ENCODE measurements at places on chromosomes 3 and 15.
A peak's percentile ranks its signal among the peaks of the same experiment; 100 is the strongest.

DNA sequence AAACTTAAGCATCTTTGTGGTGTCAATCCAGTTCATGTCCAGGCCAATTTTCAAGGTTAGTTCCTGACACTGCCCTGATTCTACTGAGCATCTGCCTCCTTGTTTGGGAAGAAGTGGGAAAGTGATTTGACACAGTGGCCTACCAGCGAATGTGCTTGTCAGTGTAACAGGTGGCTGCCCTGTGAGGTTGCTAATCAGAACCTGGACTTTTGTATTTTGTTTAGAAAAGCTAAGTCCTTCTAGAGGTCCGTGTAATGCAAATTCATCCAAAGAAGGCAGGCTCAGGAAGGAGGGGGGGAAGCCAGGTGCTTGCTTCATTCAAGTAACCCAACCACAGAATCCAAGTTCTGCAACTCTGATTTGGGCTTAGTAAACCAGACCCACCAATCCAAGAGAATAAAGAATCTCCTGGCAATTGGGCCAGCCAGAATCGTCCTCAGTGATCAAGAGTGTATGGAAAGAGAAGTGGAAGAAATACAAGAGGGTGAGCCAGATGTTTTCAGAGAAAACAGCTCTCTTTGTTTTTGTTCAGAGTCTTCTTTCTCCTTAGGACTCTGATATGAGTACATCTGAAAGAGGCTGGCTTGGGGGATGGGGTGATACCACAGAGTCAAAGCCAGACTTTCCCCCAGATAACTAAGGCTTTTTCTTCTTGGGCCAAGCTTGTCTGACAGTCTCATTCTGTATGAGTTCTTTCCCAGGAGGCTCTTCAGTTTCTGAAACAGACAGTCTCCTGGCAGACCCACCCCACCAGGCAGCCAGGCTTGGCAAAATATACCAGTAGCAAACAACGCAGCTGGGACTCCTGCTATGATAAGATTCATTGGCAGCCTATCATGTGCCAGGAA lies 508.9 kb upstream of the TBL1XR1 start:
- H3K27ac ChIP-seq = peak overlapping the region; percentile 7
- H3K36me3 ChIP-seq = no peaks in the 10 kb centered on the region
- DNase-seq = peak; percentile 52

DNA sequence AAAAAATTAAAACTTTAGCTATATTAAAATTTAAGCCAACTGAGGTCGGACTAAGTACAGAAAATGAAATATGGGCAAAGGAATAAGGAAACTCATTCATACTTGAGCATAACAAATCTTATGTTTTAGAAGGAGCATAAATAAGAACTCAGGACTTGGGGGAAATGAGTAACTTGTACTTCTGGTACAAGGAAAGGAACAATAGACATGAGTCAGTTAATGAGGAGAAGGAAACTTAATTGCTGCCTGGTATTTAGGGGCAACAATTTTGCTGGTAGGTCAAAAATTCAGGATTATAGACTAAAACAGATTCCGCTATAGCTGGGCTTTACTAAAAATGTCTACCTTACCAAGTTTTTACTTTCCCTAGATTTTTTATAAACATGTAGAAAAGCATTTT lies 113.1 kb downstream of the MYO5A start:
- no peaks in the 10 kb centered on the region for H3K36me3 ChIP-seq
- H3K27me3 ChIP-seq = no peaks in the 10 kb centered on the region
- no peak overlapping the region for H3K4me3 ChIP-seq

DNA sequence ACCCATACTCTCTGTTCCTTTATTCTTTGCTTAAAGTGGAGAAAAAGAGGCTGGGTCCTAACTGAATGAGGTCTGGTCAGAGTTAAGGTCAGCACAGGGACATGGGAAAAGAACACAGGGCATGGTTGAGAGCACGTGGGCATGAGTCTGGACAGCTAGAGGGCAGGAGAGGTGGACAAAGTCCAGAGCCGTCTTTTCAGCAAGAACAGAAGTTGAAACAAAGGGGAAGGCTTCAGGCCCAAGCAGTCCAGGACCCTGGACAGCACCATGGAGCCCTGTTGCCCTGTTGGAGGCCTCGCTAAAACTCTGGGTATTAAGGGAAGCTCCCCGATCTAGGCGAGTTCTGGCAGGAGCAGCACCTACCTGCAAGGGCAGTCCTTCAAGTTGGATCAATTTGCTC lies 50.7 kb downstream of the XYLB start:
- H3K36me3 ChIP-seq = peaks cover 9% of the 10 kb centered on the region
- no peak overlapping the region for H3K27ac ChIP-seq
- H3K4me1 ChIP-seq = no peaks in the 10 kb centered on the region
- no peaks in the 10 kb centered on the region for H3K27me3 ChIP-seq
- peak; percentile 33 for DNase-seq

- no peak overlapping the region for H3K4me3 ChIP-seq
- H3K27ac ChIP-seq = no peak overlapping the region
- no peaks in the 10 kb centered on the region for H3K27me3 ChIP-seq
- peak; percentile 31 for DNase-seq
Observed at GRCh38 chr15:44812029-44812517, 75.7 kb downstream of the TRIM69 start.

- no peak overlapping the region for H3K27ac ChIP-seq
- H3K36me3 ChIP-seq = no peaks in the 10 kb centered on the region
- no peaks in the 10 kb centered on the region for H3K4me1 ChIP-seq
Observed at GRCh38 chr15:50953302-50953701, 44.8 kb downstream of the AP4E1 start.

GRCh38 chr3:59655418-59656015 lies 605.7 kb upstream of the CFAP20DC start:
- H3K27ac ChIP-seq = no peak overlapping the region
- no peaks in the 10 kb centered on the region for H3K4me1 ChIP-seq
- H3K4me3 ChIP-seq = no peak overlapping the region
- no peaks in the 10 kb centered on the region for H3K36me3 ChIP-seq
- H3K27me3 ChIP-seq = no peaks in the 10 kb centered on the region

GRCh38 chr3:100087198-100087597 lies 27.1 kb downstream of the FILIP1L start:
- no peak overlapping the region for H3K27ac ChIP-seq
- H3K27me3 ChIP-seq = no peaks in the 10 kb centered on the region
- H3K36me3 ChIP-seq = no peaks in the 10 kb centered on the region
- H3K4me1 ChIP-seq = peaks cover 32% of the 10 kb centered on the region
- DNase-seq = no peak

DNA sequence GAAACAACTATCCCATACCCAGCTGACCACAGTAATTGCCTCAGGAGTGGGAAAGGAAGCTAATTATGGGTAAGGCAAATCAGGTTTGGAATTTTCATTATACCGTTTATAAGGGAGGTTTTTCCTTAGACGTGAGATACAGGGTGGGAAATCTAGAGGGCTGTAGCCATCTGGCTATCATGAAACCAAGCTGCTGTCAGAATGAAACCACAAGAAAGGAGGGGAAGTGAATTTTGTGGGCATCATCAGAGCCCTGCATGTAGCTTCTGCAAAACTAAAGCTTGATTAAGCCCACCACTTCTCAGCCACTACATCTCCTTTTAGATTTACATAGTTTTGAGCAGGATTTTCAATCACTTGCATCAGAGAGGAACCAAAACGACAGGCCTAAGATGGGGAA lies 893.5 kb downstream of the TUSC7 start:
- H3K4me3 ChIP-seq = no peak overlapping the region
- H3K27ac ChIP-seq = no peak overlapping the region
- no peak for DNase-seq
- no peaks in the 10 kb centered on the region for H3K36me3 ChIP-seq

GRCh38 chr3:172126741-172127140 lies 87.4 kb downstream of the FNDC3B start:
- no peaks in the 10 kb centered on the region for H3K27me3 ChIP-seq
- H3K36me3 ChIP-seq = no peaks in the 10 kb centered on the region
- H3K4me1 ChIP-seq = peaks cover 58% of the 10 kb centered on the region

DNA sequence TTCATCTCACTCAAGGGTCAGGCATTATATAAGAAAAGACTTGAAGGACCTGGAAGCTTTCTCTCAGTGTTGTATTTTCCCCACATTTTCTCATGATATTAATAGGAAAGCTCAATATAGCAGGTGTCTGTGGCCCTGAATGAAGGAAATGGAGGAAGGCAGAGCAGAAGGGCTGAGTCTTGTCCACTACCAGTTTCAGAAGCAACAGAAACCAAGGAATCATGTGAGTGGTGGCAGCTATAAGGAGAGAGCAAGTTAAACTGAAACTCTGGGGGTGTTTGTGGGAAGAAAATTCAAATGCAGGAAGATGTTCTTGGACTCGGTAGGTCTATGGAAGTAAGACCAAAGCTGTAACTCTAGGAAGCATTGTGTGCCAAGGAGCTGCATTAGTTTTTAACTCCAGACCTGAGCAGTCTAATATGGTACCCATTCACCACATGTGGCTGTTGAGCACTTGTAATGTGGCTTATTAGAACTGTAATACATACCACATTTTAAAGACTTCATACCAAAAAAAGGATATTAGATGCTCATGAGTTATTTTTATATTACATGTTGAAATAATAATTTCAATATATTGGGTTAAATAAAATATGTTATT lies 278.8 kb upstream of the GADL1 start:
- H3K36me3 ChIP-seq = no peaks in the 10 kb centered on the region
- DNase-seq = no peak
- no peak overlapping the region for H3K4me3 ChIP-seq
- no peak overlapping the region for H3K27ac ChIP-seq

DNA sequence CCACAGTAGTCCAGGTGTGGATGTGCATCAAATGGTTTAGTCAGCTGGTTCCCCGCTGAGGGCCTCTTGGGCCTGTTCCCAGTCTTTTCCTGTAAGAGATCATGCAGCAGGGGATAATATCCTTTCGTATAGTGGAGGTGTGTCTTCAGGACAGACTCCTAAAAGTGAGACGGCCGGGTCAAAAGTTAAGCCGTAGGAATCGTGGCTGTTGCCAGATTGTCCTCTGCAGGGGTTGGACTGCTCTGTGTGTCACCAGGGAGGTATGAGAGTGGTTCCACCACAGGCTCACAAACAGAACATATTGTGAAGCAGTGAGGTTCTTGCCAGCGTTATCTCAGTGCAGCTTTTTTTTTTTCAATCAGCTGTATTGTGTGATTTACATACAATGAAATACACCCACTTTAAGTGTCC lies 95.0 kb downstream of the VGLL4 start:
- no peaks in the 10 kb centered on the region for H3K27me3 ChIP-seq
- DNase-seq = peak; percentile 50
- no peak overlapping the region for H3K4me3 ChIP-seq
- H3K36me3 ChIP-seq = no peaks in the 10 kb centered on the region

- peak overlapping the region; percentile 92 for H3K27ac ChIP-seq
- peak overlapping the region; percentile 84 for H3K4me3 ChIP-seq
- peak; percentile 84 for DNase-seq
- peaks cover 16% of the 10 kb centered on the region for H3K4me1 ChIP-seq
- H3K36me3 ChIP-seq = peaks cover 27% of the 10 kb centered on the region
- H3K27me3 ChIP-seq = no peaks in the 10 kb centered on the region
Observed at GRCh38 chr15:90902040-90902839, 862 bp upstream of the MAN2A2 start.

DNA sequence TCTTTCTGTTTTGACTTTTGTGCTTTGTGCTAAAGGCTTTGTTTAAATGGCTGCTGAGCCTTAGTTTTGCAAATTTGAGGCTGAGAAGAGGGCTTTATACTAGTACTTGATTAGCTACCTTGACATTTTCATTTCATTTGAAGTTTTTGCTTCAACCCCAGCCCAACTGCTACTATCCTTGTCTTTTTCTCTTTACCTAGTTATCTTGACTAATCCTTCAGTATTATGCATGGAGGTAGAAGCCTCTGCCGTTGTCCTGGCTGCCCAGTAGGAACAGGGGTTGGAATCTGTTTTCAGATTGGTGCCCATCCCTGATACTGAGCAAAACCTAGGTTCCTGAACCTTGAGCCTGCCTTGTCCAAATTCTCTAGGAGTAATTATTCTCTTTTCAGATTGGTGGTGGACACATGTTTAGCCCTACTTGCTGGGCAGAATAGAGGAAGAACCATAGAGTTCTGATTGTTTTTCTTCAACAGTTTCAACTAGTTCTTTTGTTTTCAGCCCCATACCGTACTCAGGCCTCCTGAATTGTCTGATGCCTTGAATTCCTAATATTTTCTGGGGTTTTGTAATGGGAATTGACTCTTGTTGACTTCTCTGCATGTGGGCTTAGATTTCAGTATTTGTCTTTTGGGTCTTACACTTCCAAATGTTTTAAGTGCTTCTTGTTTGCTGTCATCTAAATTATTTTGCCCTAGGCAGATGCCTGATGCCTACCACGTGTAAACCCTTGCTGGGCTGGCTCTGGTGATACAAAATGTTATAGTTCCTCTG lies 143.2 kb downstream of the DOCK3 start:
- H3K27ac ChIP-seq = no peak overlapping the region
- no peaks in the 10 kb centered on the region for H3K27me3 ChIP-seq
- no peaks in the 10 kb centered on the region for H3K4me1 ChIP-seq
- no peak overlapping the region for H3K4me3 ChIP-seq
- H3K36me3 ChIP-seq = no peaks in the 10 kb centered on the region

- no peak overlapping the region for H3K4me3 ChIP-seq
- no peak for DNase-seq
- no peaks in the 10 kb centered on the region for H3K27me3 ChIP-seq
- H3K27ac ChIP-seq = no peak overlapping the region
- H3K36me3 ChIP-seq = no peaks in the 10 kb centered on the region
Observed at GRCh38 chr3:13040361-13041074, 32.7 kb downstream of the IQSEC1 start.

DNA sequence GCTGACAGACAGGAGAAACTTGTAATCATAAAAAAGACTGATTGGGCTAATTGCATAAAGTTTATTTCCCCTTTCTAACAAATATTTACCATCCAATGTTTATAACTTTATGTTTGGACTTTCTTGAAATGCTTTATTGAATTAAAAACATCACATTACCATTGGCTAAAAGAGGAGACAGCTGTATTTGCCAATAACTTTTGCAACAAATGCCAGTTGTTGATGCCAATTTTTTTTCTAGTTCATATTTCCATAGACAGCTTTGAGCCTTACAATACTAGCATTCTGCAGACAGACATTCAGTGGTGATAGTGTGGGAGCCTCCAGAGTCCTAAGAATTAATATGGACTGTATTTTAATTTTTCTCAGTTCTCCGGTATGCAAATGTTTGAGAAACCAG lies 198.4 kb downstream of the ADAMTS17 start:
- no peaks in the 10 kb centered on the region for H3K36me3 ChIP-seq
- H3K4me1 ChIP-seq = no peaks in the 10 kb centered on the region
- H3K27ac ChIP-seq = no peak overlapping the region
- DNase-seq = no peak
- no peak overlapping the region for H3K4me3 ChIP-seq

- peaks cover 53% of the 10 kb centered on the region for H3K4me1 ChIP-seq
- no peaks in the 10 kb centered on the region for H3K27me3 ChIP-seq
- no peak overlapping the region for H3K4me3 ChIP-seq
- H3K36me3 ChIP-seq = peaks cover 64% of the 10 kb centered on the region
- H3K27ac ChIP-seq = peak overlapping the region; percentile 58
Observed at GRCh38 chr3:129587566-129588210, 18.8 kb downstream of the PLXND1 start.

- H3K27ac ChIP-seq = peak overlapping the region; percentile 13
- peak; percentile 75 for DNase-seq
- peaks cover 6% of the 10 kb centered on the region for H3K4me1 ChIP-seq
- no peak overlapping the region for H3K4me3 ChIP-seq
Observed at GRCh38 chr3:177813322-177813721, 616.0 kb upstream of the TBL1XR1 start.

GRCh38 chr3:123489400-123490004 lies 40.6 kb upstream of the ADCY5 start:
- H3K27ac ChIP-seq = peak overlapping the region; percentile 67
- no peaks in the 10 kb centered on the region for H3K27me3 ChIP-seq
- peaks cover 5% of the 10 kb centered on the region for H3K4me1 ChIP-seq

GRCh38 chr15:22253676-22254408 lies 173.5 kb downstream of the OR4M2 start:
- H3K27ac ChIP-seq = no peak overlapping the region
- H3K27me3 ChIP-seq = no peaks in the 10 kb centered on the region
- H3K36me3 ChIP-seq = no peaks in the 10 kb centered on the region
- H3K4me1 ChIP-seq = no peaks in the 10 kb centered on the region
- no peak overlapping the region for H3K4me3 ChIP-seq

All from heart left ventricle (tissue), 16 donors.